NCI-H1092 (cell line): ENCODE measurements at places on chromosomes 1 and 21.

GRCh38 chr1:162091681-162092524 lies 22.4 kb downstream of the NOS1AP start:
- no peak for DNase-seq

DNA sequence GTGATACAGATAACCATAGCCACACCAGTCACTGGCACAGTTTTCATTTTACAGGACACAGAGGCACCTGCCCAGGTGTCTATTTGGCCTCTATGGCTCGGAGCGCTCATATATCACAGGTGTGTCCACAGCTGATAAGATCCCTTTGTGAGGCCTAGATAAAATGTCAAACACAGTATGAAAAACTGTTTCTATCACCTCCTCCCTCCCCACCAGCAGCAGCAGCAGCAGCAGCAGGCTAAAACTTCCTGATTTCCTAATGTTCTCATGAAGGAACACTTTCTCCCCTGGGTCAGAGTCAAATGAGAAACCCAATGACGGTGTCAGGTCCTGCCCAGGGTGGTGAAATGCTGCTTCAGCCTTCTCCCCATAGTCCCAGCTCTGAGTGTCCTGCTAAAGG lies 24.4 kb downstream of the ELAPOR1 start:
- no peak for DNase-seq

DNA sequence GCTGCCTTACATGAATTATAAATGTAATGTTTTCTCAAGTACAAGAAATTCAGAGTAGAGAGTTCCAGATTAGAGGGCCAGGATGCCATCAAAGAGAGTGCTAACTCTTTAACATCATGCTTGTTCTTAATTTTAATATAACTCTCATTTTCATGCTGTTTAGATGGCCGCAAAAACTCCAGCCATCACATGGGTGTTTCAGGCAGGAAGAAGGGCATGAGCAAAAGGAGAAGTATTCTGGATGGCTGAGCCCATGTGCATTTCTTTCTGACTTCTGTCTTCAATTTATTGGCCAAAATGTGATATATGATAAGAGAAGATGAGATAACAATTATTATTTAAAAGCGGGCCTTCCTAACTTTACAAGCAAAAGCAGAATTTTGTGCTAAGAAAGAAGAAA lies 1328.6 kb downstream of the MRPL39 start:
- DNase-seq: no peak

DNA sequence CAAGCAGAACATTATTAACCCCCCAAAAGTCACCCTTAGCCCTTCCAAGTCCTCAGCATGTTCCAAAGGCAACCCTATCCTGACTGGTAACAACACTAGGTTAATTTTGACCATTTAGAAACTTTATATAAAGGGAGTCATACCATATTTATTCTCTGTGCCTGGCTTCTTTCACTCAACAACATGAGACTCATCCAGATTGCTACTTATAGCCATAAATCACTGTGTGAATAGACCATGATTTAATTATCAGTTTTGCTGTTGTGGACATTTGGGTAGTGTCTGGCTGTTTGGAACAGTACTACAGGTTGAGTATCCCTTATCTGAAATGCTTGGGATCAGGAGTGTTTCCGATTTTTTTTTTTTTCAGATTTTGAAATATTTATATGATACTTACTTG lies 252.1 kb downstream of the DISC1 start:
- no peak for DNase-seq

- DNase-seq: no peak
Measured at GRCh38 chr1:14682941-14683621, 84.6 kb downstream of the KAZN start.

DNA sequence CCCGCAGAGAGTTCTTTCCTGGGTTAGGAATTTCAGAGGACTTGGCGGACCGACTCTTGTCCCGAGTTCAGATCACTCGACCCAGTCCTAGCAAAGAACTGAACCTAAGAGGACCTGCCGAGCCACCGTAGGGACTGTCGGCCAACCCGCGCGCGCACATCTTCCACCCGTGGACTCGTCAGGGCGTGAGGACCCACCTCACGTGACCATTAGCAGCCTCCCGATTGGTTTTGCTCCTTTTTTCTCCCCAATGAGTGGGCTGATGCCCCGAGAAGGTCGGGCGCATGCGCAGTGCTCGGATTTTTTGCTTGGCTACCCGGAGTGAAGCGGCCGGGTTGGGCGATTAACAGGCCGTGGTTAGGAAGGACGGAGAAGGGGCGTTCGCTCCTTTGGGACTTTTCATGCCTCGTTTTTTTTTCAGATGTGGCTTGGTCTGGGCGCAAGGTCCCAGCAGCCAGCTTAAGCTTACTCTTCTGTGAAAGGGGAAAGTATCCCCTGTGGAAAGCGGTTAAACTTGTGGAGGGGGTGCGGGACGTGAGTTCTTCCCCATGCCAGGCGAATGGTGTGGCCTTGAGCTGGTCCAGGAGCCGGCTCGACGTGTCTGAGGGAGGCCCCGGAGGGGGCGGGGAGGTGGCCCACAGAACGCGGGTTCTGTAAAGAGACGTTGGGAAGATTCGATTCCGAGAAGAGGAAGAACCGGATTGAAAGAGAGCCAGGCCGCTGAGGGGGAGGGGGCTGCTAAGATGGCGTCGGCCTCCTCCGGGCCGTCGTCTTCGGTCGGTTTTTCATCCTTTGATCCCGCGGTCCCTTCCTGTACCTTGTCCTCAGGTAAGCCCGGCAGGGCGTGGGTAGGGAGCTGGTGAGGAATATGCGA lies at the start of gene PIP5K1A:
TSS of gene PIP5K1A (plus strand) at position 299 of the 874 bp plus-strand sequence. CDS start at position 744, 445 bp downstream.
- peak; percentile 100 for DNase-seq
